ENCODE measurements at places on chromosomes 1 and 21.
A peak's percentile ranks its signal among the peaks of the same experiment; 100 is the strongest.

GRCh38 chr1:53460211-53460634, 1.0 kb downstream of the DMRTB1 start:
- no peak for DNase-seq

- no peak for DNase-seq
These were observed 143.0 kb upstream of the KCNK1 start for GRCh38 chr1:233470741-233471499.

- no peak for DNase-seq
These were observed 27.7 kb upstream of the DMBX1 start for GRCh38 chr1:46461809-46462448.

GRCh38 chr1:2786329-2787162, 14.9 kb downstream of the TTC34 start:
- peak; percentile 42 for DNase-seq

DNA sequence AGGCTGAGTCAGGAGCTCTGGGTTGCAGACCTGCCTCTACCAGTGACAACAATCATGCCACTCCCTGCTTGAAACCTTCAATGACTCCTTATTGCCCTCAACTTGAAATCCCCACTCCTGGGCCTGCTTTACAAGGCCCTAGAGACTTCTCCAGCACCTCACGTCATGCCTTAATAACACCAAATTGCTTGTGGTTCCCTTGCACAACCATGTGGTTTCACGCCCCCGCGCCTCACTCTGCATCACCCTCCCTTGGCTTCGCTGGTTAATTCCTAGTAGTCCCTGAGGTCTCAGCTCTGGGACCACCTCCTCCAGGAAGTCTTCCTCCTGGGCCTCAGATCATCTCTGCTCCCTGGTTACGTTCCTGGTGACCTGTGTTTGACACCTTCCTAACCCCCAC, 33.0 kb downstream of the EPHA2 start:
- no peak for DNase-seq

- no peak for DNase-seq
These were observed 96.6 kb downstream of the FGGY start for GRCh38 chr1:59393211-59394180.

- DNase-seq: no peak
These were observed 3.8 kb upstream of the NPHP4 start for GRCh38 chr1:5995871-5996630.

Data from Calu3 (cell line).